Brain (organoid and tissue), 16 donors: ENCODE measurements at places on chromosomes 4 and X.

GRCh38 chr4:126916049-126916625, 716.6 kb upstream of the INTU start:
- peak; percentile 83 for DNase-seq

GRCh38 chr4:118968005-118968404, 79.4 kb downstream of the SYNPO2 start:
- peak; percentile 26 for DNase-seq

- no peak for DNase-seq
These were observed 2.9 kb upstream of the SPRY1 start for GRCh38 chr4:123393721-123394120.

GRCh38 chr4:147309434-147309833, 171.5 kb upstream of the EDNRA start:
- DNase-seq: no peak

GRCh38 chr4:160836431-160836830, 1327.4 kb downstream of the FSTL5 start:
- DNase-seq: no peak

DNA sequence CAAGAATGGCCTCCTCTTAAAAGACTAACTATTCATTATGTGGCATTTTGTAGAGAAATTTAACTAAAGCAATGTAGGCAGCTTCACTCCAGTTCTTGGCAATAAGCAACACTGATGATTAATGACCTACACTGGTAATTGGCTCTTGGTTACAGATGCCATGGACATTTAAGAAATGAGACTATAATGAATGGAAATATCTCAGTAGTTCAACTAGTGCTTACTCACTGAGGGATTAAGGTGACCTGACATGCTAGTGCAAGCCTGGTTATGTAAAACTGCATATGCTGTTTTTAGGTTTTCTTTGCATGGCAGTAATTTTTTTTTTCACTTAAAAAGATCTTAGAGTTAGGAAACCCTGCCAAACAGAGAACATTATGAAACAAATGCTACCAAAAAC, 152.7 kb upstream of the AADAT start:
- DNase-seq: peak; percentile 7

- no peak for DNase-seq
These were observed 700 bp downstream of the SLC26A1 start for GRCh38 chr4:992297-993110.

DNA sequence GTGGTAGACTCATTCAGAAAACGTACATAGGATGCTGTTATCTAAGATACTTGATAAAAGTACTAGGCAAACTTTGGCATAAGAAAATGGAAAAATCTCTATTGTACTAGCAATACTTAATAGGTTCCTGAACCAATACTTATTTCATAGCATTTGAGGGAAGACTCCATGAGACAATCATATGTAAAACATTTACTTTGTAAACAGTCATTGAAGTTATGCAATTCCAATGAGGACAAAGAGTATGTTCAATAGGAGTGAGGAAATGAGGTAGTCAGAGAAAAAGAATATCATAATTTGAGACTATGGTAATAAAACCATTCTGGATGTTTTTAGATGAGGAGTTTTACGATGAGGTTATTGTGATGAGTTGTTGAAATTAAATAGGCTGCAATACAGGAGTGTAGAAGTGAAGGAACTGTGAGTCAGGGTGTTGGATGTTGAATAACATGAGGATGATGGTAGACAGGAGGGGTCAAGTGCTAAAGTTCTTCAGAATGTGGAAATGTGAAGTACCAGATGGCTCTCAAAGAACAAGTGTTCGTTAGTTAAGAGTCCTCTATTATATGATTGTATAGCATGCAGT, 397.9 kb downstream of the PPP3CA start:
- no peak for DNase-seq

DNA sequence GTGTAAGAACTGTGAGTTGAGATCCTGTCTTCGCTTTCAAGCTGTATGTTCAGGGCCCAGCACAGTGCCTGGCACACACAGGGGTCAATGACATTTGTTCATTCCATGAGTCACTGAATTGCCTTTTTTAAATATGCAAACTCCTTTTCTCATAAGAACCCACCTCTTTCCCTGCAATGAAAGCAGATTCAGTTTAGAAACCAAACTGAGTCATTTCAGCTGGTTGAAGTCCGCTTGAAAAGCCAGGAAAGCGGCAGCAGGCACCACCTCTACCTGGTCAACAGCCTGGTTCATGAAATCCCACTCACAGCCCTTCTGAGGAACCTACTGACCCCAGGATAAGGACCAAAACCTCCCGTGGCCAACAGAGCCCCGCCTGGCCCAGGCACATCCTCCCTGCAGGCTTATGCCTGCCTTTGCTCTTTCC, 4.5 kb upstream of the C1QTNF7 start:
- DNase-seq: no peak

GRCh38 chr4:182886205-182886604, 31.0 kb downstream of the DCTD start:
- DNase-seq: no peak

GRCh38 chr4:137509855-137510282, 22.4 kb downstream of the PCDH18 start:
- no peak for DNase-seq

DNA sequence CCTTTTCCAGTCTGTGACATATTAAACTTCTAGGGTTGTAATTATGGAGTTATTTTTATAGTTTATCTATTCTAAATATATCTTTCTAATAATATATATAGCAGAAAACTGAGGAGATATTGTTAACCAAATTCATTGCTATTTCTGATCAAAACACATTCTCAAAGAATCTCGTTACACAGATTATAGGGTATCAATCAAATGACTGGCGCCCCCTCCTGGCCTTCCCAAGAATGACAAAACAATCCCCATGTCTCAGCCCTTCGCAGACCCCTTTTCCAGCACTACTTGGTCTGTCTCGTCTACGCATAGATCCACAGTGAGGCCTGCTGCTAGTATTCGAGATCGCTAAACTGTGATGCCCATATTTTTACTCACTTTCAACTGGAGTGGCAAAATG, 209.3 kb downstream of the GPC3 start:
- DNase-seq: no peak

- DNase-seq: no peak
These were observed 15.0 kb upstream of the ADH1A start for GRCh38 chr4:99305638-99306400.

DNA sequence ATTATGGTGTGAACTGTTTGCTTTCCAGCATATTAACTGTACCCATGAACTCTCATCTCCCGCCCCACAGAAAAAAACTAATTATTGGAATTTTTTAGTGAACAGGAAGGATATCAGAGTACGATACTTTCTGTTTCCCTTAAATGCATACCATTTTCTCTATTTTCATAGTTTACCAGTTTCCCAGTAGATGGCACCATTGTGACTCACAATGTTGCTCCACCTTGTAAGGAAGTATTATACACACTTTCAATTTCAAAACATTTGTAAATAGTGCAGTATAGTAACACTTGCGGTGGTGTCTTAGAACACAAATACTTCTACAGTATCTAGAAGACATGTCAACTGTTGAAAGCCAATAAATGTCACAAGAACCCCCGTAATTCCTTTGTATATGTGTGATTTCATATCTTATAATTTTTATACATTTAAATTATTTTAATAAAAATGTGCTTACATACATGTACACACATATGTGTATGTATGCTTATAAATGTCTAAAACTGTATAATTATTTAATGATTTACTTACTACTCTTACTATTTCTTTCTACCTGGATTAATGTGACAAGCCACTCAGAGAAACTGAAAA, 167.3 kb downstream of the SLIT2 start:
- DNase-seq: peak; percentile 56

GRCh38 chrX:55638933-55639332, 15.7 kb downstream of the FOXR2 start:
- DNase-seq: no peak

DNA sequence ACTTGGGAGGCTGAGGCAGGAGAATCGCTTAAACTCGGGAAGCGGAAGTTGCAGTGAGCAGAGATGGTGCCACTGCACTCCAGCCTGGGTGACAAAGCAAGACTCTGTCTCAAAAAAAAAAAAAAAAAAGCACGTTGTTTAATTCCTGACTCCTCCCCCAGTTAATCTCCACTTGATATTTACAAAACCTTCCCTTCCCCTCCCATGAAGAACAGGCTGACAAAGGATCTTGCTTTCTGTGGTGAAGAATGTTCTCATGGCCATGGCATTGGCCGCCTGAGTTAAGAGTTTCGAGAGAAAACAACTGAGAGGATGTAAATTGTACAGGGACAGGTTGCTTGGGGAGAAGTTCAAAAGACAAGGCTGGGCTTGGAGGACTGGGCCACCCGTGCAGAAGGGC, 168.2 kb upstream of the BCOR start:
- no peak for DNase-seq

- no peak for DNase-seq
These were observed 1008.8 kb upstream of the PABPC4L start for GRCh38 chr4:135210341-135210740.

GRCh38 chrX:109187473-109188168, 294.3 kb downstream of the GUCY2F start:
- DNase-seq: no peak

- no peak for DNase-seq
These were observed 92.2 kb downstream of the PALLD start for GRCh38 chr4:168588916-168589531.

DNA sequence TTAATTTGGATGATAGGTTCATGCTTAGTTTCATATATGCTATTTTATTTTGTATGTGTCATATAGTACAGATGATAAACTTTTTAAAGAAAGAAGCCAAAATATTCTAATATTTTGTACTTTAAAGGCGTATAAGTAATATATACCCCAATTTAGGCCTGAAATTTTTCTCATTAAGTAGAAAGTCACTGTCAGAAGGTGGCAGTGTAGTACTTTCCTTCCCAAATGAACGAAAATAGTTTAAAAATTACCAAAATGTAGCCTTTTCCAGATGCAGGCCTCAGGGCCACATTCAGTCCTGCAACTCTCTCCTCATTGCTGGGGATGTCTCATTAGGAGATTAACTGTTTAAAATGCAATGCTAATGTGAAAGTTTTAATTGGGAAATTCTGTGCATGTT, 1263.6 kb downstream of the C4orf33 start:
- DNase-seq: peak; percentile 39

DNA sequence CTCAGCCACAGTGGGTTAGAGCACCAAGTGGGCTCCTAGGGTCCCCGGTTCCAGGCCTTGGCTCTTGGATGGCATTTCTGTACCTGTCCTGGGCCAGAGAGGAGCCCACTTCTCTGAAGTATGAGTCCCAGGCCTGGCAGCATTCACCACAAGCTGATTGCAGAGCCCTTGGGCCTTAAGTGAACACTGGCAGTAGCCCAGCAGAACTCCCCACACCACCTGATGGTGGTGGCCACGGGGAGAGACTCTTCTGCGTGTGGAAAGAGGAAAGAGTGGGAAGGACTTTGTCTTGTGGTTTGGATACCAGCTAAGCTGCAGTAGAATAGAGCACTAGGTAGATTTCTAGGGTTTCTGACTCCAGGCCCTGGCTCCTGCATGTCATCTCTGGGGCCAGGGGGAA, 104.8 kb downstream of the DLG3 start:
- DNase-seq: no peak

DNA sequence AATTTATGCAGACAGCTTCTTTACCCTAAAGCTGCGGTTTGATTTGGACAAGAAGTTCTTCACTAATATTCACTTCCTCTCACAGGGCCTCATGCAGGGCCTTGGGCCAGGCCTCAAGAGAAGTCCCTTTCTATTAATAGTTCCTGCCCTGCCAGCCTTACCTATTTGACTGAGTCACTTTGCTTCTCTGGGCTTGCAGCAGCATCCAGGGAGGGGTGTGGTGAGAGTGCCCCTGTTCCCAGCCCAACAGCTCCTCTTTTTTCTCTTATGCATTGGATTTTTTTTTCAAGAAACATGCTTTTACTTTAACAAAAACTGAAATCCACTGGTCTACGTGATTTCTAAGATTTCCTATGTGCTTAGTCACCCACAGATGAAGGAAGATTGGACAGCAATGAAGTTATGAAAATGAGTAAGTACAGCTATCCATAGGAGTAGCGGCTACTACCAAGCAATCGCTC, 26.7 kb downstream of the FAM156B start:
- DNase-seq: no peak

DNA sequence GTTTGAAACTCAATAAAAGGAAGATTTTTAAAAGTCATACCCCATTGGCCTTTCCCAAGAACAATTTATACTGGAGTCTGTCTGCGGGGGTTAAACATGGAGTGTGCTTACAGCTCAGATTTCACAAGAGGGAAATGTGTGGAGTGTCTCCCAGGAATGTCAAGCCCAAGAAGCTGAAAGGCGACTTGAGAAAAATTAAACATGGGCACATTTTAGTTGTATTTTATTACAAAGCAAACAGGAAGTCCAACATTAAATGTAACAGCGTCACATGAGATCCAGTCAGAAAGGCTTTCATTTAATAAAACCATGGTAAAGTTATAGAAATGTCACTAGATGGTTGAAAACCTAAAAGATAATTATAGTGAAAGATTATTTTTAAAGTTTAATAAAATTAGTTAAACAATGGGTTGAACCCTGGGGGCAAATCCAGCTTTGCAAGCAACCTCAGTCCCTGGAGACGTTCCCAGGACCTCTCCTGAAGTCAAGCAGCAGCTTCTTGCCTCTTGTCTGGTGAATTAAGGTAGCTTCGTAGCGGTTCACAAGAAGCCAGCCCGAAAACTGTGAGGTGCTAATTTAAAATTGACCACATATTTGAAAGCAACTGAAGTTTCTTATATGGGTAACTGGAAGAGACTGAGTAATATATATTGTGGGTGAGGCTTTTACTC, 168.4 kb upstream of the EDNRA start:
- no peak for DNase-seq

DNA sequence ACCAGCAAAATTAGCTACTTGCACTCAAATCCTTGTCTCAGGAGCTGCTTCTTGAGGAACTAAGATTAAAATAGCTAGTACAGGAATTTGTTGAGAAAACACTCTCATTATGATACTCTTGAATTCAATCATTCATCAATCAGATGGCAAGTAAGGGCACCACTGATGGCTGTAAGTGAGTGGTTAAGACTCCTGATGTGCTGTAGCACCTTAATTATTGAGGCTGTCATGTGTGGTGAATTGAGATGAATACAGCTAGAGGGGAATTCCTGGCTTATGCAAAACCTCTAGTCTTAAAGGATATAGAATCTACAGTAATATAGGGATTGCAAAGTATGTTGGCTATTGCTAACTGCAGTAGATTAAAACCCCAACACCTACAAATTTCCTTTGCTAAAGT, 509.1 kb downstream of the IQCM start:
- DNase-seq: no peak

- DNase-seq: peak; percentile 89
These were observed 389.3 kb upstream of the EPHA5 start for GRCh38 chr4:66059556-66059955.

GRCh38 chr4:161991811-161992210, 172.0 kb downstream of the FSTL5 start:
- no peak for DNase-seq

DNA sequence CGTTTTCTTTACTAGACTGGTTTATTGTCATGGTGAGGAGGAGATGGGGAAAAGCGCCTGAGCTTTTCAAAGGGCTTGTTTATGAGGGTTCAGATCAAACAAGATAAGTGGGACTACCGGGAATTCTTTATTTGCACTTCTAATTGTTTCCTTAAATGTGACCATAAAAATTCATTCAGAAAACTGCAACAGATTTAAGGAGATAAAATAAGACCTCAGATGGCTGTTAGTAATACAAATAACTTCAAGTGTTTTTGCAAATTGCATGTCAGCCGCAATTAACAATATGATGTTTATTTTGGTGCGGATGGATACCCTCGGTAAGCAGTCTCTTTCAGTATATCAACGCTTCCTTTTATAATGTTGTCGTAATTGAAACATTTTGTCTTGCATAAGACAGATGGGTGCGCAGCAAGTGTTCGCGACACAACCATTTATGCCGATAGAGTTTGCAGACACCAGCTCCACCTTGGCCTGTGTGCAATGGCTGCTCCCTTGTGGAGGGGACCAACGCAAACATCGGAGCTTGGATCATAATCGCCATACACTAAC, 151.0 kb downstream of the C4orf33 start:
- DNase-seq: peak; percentile 74
